ENCODE measurements at places on chromosomes 1 and 21.

GRCh38 chr1:209630383-209631225, 21.6 kb downstream of the LAMB3 start:
- no peak for DNase-seq

DNA sequence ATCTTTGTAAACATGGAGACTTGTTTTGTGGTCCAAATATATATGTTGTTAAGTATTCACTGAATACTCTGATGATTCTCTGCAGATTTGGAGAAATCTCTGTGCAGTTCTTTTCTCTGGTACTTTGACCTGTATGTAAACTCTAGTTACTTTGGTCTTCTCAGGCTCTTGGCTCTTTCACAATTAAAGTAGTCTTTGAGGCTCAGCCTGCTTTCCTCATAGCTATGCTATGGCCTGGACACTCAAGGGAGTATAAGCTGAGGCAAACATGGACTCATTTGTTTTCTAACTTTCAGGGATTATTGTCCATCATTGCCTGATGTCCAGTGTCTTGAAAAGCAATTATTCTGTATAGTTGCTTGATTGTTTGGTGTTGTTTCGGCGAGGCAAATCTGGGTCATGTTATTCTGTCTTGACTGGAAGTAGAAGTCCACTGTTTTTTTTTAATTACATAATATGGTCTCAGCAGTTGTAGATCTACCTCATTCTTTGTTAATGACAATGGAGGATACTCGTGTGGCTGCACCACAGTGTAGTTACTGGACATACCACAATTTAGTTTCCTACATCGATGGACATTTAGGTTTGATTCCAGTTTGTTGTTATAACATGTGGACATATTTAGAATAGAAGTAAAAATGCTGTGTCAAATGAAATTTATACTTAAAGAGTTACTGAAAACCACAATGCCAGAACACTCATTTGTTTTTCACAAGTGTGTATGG, 9.2 kb downstream of the PTBP2 start:
- DNase-seq = no peak

DNA sequence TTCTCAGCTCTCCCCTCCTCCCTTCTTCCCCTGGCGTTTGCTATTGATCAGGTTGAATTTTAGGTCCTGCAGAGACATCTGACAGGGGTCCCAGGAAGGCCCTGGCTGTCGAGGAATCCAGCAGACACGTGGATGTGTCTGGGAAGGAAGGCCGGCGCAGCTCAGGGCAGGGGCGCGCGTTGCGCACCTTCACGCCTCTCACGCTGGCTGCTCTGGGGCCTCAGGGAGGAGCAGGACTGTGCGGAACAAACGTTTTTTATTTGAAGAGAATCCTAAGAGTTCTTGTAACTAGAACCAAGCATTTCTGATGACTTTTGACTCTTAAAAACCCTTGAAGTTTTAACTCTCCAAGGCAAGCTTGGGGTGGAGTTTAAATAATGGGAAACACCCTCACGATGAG, 54.2 kb downstream of the SLC37A1 start:
- DNase-seq = no peak

- no peak for DNase-seq
These were observed 301.7 kb downstream of the GRIK1 start for GRCh38 chr21:29638138-29638537.
